ENCODE measurements at places on chromosomes 4 and X.

DNA sequence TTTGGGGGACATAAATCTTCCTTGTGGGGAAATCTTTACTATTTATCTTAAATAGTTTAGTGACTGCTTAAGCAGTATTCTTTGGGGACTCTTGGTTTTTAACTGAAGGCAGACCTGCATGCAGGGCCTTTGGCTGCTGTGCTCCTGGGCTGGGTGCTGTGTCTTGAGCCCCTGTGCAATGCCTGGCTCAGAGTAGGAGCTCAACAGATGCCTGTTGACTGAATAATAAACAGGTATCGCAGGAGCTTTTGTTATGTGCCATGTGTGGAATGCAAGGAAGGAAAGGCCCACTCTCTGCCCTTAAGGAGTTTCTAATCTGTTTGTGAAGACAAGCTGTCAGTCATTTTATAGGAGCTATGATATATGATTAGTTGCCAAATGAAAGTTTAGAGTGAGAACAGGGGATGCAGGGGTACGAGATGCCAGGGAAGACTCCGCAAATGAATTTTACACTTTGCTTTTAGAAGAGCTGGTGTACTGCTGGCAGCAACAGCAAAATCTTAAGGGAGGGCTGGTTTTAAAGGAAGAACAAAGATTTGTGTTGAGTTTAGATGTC is 6.7 kb downstream of the GAB1 start:
- no peak for DNase-seq

- no peak for DNase-seq
These were observed 407.1 kb downstream of the IL15 start for GRCh38 chr4:142043509-142043908.

- no peak for DNase-seq
These were observed 185.5 kb upstream of the AFF2 start for GRCh38 chrX:148314876-148315275.

DNA sequence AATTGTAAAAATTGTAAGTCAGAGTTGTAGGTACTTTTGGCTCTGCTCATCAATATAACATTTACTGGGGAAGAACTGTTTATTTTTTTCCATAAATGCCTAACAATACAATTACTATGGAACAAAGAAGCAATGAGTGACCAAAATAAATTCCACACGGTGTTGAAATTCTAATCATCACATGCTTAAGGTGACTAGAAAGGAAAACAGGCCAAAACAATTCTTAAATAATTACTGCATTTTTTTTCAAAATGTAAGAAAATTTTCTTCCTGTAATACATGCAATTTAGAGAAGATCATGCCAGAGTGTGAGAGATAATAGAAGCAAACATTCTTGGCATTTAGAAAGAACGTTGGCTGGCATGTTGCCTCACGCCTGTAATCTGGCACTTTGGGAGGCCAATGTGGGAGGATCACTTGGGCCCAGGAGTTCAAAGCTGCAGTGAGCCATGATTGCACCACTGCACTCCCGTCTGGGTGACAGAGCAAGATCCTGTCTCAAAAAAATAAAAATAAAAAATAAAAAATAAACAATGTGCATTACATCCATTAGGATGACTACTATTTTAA is 22.5 kb downstream of the C4orf46 start:
- DNase-seq, result no peak

- no peak for DNase-seq
These were observed 21.2 kb downstream of the TMEM255A start for GRCh38 chrX:120290107-120290506.
